Stimulated activated CD8-positive, alpha-beta memory T cell treated with anti-CD3 and anti-CD28 coated beads, Interleukin-2, amount 100 ng/mL, for 1 hour (primary cell): ENCODE measurements at places on chromosomes 13 and 19.

GRCh38 chr19:1290703-1291651, 5.3 kb downstream of the EFNA2 start:
- DNase-seq, result no peak

DNA sequence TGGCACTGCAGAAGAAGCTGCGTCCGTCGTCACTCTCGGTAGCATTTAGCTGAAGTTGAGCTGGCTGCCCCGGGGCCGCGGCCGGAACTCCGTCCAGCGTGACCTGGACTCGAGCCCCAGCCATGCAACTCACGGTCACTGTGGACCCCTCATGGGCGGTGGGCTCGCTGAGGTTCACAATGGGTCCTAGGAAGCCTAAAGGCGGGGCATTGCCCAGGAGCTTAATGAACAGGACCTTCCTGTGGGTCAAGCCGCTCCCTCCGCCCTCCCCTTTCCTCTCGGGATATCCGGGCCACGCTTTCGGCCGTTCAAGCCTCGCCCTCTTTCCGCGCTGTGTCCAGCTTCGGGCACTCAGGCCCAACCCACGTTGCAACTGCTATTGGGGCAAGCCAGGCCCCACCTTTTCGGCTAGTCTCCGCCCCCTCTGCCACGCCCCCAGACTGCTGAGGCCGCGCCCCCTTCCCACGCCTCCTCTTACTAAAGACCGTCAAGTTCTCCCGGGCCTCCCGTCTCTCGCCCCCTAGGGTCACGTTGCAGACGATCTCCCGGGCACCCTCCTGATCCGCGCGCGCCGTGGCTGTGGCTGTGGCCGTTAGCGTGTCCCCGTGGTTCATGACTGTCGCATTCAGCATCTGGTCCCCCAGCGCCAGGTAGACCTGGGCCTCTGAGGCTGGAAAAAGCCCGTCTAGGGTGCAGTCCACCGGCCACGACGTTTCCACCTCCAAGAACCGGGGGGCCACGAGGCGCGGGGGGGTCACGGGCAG, 1.4 kb upstream of the RAVER1 start:
- no peak for DNase-seq

GRCh38 chr13:60137911-60138560, 25.7 kb downstream of the DIAPH3 start:
- no peak for DNase-seq

DNA sequence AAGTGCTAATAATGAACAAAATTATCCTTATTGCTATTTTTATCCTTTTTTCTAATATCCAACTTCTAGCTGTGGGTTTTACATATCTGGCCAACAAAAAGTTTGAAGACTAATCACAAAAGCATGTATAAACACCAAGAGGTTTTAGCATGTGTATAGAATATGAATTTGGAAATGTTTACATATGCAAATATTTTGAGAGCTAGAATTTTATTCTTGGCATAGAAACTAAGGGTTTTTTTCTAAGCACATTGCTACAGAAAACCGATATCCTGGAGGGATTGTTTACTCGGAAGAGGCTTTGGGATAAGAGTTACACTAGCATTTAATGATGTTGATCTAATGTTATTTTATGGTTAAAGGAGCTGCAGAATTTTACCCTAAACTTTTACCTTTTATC, 392.1 kb downstream of the EFNB2 start:
- no peak for DNase-seq

- DNase-seq, result no peak
These were observed 4.9 kb downstream of the ELOF1 start for GRCh38 chr19:11554160-11554559.

GRCh38 chr19:13095393-13095784, 7.3 kb downstream of the LYL1 start:
- no peak for DNase-seq

- no peak for DNase-seq
These were observed 10.7 kb upstream of the SPACA4 start for GRCh38 chr19:48595833-48596232.

DNA sequence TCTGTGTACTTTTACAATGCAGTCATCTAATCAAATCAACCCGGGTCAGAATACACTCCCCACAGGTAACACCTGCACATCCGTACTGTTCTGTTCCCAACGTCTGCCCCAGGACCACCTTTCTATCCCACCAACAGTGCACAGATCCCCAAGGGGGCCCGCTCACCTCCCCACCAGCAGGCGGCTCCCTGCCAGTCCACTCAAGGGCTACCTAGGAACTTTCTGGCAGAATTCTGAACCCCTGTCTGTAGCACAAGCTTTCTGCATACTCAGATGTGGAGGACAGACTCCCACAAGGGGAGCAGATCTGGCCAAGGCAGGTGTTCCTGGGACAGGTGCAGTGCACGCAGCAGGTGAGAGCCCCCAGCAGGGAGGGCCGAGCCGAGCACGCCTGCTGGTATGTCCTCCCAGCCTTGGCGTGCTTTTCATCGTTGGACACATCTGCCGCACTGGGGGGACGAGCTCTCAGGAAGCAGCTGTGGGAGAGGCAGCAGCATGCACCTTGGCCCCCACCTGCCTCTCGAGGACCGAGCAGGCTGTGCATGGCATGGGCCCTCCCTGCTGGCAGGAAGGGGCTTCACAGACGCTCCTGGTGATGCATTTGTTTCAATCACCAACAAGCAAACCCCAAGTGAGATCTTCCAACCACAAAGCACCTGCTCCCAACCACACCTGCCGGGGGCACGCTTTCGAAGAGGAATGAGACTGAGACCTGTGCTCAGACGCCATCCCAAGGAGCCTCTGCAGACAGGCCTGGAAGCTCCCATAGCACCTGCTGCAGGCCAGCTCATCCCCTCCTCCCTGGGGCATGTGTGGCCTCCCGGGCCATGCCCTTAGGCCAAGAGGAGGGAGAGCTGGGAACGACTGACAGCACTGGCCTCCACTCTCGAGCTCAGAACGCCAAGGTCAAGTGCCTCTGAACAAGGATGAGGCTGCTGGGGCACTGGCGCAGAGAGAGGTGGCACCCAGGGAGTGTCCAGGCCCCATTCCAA, 35.9 kb downstream of the RAB20 start:
- DNase-seq, result no peak

- DNase-seq, result no peak
These were observed 211.3 kb upstream of the RFC3 start for GRCh38 chr13:33606692-33607091.

DNA sequence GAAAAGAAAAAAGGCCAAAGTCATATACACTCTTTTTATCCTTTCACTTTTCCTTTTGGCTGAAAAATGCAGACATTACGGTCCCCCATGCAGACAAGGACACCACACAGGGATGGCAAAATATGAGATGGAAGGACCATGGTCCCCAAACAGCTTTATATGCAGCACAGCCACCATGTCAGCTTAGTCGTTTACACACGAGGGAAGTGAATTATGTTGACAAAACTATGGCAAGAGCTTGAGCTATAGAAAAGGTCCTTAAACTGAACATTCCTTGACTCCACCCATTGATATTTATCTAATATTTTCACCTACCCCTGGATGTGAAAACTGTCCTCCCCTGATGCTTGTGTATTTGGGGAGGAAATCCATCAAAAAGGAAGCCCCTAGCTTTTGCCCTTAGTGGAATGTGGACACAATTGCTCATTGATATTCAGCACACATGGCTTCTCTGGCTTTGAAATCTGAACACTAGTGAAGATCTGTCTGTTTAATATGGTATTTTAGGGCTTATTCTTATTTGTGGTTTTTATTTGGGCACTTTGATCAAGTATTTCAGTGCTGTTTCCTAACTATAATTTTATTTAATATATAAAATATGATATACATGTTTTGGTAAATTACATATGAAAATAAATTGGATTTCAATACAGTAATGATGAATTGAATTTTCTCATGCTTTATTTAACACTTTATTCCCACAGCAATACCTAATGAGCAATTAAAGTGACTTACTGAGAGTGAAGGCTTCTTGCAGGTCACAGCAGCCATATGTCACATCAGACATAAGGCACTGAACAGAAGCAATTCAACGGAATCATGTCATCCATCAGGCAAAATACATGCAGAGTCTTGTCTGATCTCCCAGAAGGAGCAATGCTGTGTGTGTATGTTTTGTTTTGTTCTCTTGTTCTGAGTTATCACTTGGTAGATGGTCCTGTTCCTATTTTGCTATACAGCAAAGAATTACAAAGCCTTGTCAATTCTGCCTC, 6.8 kb upstream of the GTF2F2 start:
- no peak for DNase-seq

DNA sequence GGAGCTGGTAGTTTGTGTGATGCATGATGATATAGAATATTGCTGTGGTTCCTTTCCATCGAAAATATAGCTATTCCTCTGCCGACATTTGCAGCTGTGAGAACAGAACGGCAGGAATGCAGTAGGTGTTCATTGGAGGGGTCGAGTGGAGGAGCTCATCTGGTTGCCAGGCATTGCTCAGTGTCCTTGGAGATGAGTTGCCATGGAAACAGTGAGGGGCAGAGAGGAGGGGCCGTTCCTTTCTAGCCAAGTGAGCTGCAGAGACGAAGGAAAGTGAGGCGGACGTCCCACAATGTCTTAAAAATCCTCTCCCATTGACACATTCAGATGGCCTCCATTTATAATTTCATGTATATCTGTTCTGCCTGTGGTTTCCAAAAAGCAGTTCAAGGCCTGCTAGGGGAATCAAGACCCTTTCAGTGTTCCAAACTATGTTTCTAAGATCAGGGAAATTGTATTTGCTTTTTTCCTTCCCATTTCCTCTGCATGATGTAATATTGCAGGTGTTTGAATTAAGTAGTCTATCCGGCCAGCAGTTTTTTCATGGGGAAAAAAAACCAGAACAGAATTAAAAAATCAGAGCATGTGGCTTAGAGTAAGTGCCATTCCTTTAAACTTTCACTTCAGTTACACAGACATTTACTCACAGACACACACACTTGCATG, 41.2 kb upstream of the ZNF835 start:
- DNase-seq, result no peak

- DNase-seq, result no peak
These were observed 4.5 kb downstream of the RELB start for GRCh38 chr19:45005787-45006186.

DNA sequence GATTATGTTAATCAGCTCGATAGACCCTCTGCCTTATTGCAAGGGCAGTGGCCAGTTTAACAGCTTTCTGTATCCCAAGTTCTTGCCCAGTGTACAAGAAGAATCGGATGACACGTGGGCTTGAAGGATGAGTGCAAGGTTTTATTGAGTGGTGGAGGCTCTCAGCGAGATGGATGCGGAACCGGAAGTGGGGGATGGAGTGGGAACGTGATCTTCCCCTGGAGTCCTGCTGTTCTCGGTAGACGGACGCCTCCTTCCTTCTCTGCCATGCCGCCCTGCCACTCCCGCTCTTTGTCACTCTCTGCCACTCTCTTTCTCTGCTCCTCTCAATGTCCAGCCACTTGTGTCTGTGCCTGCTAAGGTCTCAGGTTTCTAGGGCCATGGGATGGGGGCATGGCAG, 21.0 kb downstream of the RFXAP start:
- no peak for DNase-seq

- no peak for DNase-seq
These were observed 204.9 kb downstream of the ZIC5 start for GRCh38 chr13:99766641-99767045.

GRCh38 chr19:38478273-38478971, 44.9 kb downstream of the RYR1 start:
- no peak for DNase-seq

GRCh38 chr19:58434217-58434616, 5.7 kb downstream of the ZNF132 start:
- no peak for DNase-seq

DNA sequence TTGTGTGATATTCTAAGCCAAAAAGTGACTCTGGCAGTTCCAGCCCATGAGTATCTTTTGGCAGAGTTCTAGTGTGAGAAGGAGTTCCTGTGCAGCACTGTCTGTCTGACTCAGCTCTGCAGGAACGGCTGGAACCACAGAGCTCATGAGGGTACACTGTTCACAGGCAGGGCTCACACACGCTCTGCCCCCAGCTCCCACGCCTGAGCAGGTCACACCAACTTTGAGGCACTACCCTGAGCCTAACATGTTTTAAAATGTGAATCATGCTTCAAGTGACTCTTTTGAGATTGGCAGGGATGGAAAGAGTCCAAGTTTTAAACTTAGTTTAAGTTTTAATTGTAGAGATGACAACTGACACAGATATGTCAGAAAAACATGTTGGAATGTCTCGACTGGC, 1203.3 kb downstream of the UQCRFS1 start:
- DNase-seq, result no peak

- no peak for DNase-seq
These were observed 17.7 kb downstream of the MIER2 start for GRCh38 chr19:326871-327270.

DNA sequence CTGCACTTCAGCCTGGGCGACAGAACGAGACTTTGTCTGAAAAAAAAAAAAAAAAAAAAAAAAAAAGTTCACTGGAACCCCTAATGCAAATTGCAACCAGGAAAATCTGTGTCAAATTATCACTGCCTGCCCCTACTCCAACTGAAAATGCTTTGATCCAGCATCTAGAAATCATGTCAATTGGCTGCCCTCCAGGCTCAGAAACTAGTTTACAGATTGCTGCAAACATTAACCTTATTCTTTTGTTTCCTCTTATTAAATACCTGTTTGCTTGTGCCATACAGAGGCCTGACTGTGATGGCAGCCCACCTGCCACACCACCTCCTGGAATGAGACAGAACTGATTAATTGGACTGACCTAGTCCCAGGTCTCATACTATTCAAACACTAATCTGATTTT, 18.6 kb upstream of the AKT2 start:
- no peak for DNase-seq

- DNase-seq, result no peak
These were observed 42.2 kb upstream of the RCBTB2 start for GRCh38 chr13:48575031-48575430.

- DNase-seq, result no peak
These were observed 24.5 kb upstream of the TPT1 start for GRCh38 chr13:45365558-45365885.

GRCh38 chr13:33139780-33140535, 123.7 kb downstream of the KL start:
- no peak for DNase-seq

- DNase-seq, result no peak
These were observed at the start of gene PTGIR for GRCh38 chr19:46624958-46625661. Gene PTGIR, minus strand, starts transcription at chr19:46625089. Its CDS starts 864 bp downstream, at chr19:46624225.
